ENCODE measurements at places on chromosomes 4 and X. TPM values are rescaled to one million over a fixed set of nuclear protein-coding genes. Genes with fewer than 3 reads are reported as not detected.

The HPSE gene
- total RNA-seq = 1.7 TPM

The ETDB gene
- not detected for total RNA-seq

The FAM47A gene
- not detected for total RNA-seq

The RHOXF1 gene
- 0.42 TPM for total RNA-seq

The FHIP1A gene
- total RNA-seq = 3.6 TPM

The CTAG1A gene
- not detected for total RNA-seq

The DSPP gene
- 0.05 TPM for total RNA-seq

The OTC gene
- total RNA-seq = 0.05 TPM

The EGF gene
- total RNA-seq = 0.19 TPM

The NALF2 gene
- under 0.01 TPM for total RNA-seq

The NAT8L gene
- 0.09 TPM for total RNA-seq

The FAM200B gene
- total RNA-seq = 35.3 TPM

The MAGEA8 gene
- not detected for total RNA-seq

The GAGE12J gene
- total RNA-seq = not detected

The GRPR gene
- 0.05 TPM for total RNA-seq

The SMR3B gene
- not detected for total RNA-seq

The DRP2 gene
- total RNA-seq = 4.7 TPM

The AFM gene
- total RNA-seq = not detected

The CT45A10 gene
- not detected for total RNA-seq

The GBA3 gene
- 0.28 TPM for total RNA-seq

The FRYL gene
- 44.2 TPM for total RNA-seq

The PLRG1 gene
- 71.9 TPM for total RNA-seq

The ASB5 gene
- total RNA-seq = under 0.01 TPM

The COL4A6 gene
- total RNA-seq = 1.4 TPM

The CT45A5 gene
- not detected for total RNA-seq

The GAGE12H gene
- not detected for total RNA-seq

The G3BP2 gene
- total RNA-seq = 101 TPM

The MAGEA6 gene
- total RNA-seq = not detected

The PDZD4 gene
- 0.61 TPM for total RNA-seq

The POU3F4 gene
- total RNA-seq = not detected

The QRFPR gene
- total RNA-seq = 0.24 TPM

The AWAT2 gene
- total RNA-seq = 0.05 TPM

The DMRTC1 gene
- 0.05 TPM for total RNA-seq

The NR3C2 gene
- total RNA-seq = 0.52 TPM

The NSG1 gene
- total RNA-seq = 2.6 TPM

The TCEAL6 gene
- total RNA-seq = not detected

The ADAM29 gene
- total RNA-seq = not detected

The UGT2B11 gene
- 0.05 TPM for total RNA-seq

The TCEAL7 gene
- total RNA-seq = 6.1 TPM

The NUDT11 gene
- total RNA-seq = 5.2 TPM

The STK26 gene
- total RNA-seq = 79.0 TPM

The SSX2 gene
- not detected for total RNA-seq

The SHROOM2 gene
- 2.3 TPM for total RNA-seq

The FGF2 gene
- total RNA-seq = 2.0 TPM

The ELOVL6 gene
- 3.1 TPM for total RNA-seq

The TRMT44 gene
- total RNA-seq = 9.5 TPM

The SGCB gene
- total RNA-seq = 2.5 TPM

The SLC4A4 gene
- 6.8 TPM for total RNA-seq

The BMX gene
- total RNA-seq = 0.57 TPM

The CBLL2 gene
- total RNA-seq = not detected

The CDKL2 gene
- total RNA-seq = 0.14 TPM

The FATE1 gene
- total RNA-seq = 5.5 TPM

The NELFA gene
- 10.9 TPM for total RNA-seq

The CHRDL1 gene
- 3.3 TPM for total RNA-seq

The SYTL4 gene
- total RNA-seq = 0.94 TPM

Data from thymus (tissue), 14 donors.